Activated naive CD8-positive, alpha-beta T cell treated with anti-CD3 and anti-CD28 coated beads, Interleukin-2, amount 10 ng/mL, durations not matched to agents 7 days and 5 days (primary cell): ENCODE measurements at places on chromosomes 1 and 21. TPM values are rescaled to one million over a fixed set of nuclear protein-coding genes. Genes with fewer than 3 reads are reported as not detected.

GRCh38 chr1:24186711-24186992 is 437 bp downstream of the IFNLR1 start:
- DNase-seq = no peak

SLC6A17 gene
- total RNA-seq = not detected

OPRD1 gene
- not detected for total RNA-seq

LCE1F gene
- not detected for total RNA-seq

DNA sequence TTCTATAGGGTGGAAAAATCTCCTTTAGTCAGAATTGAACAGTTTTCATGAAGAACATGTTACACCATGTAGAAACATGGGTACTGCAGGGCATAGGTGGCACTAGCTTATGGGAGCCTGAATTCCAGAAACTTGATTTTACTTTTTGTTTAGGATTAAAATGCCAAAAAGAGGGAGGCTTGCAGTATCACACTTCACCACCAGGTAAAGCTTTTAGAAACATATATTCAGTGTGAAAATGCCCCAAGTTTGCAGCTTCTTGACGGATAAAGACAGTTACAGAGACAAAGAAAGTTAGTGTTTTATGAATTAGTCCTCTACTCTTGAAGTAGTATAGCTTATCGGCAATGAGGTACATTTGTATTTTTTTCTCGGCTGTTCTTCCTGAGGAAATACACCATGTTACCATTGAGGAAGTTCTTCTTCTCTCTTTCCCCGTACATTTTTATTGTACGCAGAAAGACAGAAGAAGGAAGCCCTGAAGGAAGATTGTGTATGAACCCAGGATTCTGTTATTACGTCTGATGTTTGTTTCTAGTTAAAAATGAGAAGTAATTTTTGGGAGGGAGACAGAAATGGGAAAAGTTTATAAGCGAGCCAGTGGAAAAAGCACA is 66.1 kb downstream of the PBX1 start:
- no peak for DNase-seq

CITED4 gene
- total RNA-seq = 15.0 TPM
